Smooth muscle cell of the coronary artery (primary cell): ENCODE measurements at places on chromosomes 7 and 10. TPM values are rescaled to one million over a fixed set of nuclear protein-coding genes. Genes with fewer than 3 reads are reported as not detected.

ITPRID1 gene
- total RNA-seq, result not detected in 2 replicates

HOXA3 gene
- total RNA-seq, result not detected in 2 replicates

LIPF gene
- total RNA-seq, result not detected in 2 replicates

WIPF3 gene
- not detected in 2 replicates for total RNA-seq

EMX2 gene
- total RNA-seq, result 0.08 and 4.1 TPM in 2 replicates

SYT15B gene
- total RNA-seq, result 0.30 TPM in 1 of 2 replicates, not detected in the other

PAX4 gene
- total RNA-seq, result not detected in 2 replicates

PTPN12 gene
- total RNA-seq, result 16.5 and 20.1 TPM in 2 replicates

NODAL gene
- not detected in 2 replicates for total RNA-seq

PKD1L1 gene
- under 0.01 TPM in 2 replicates for total RNA-seq

LEP gene
- total RNA-seq, result 0.94 TPM in 1 of 2 replicates, not detected in the other

FGFBP3 gene
- total RNA-seq, result 0.23 TPM in 2 replicates

BNIP3 gene
- 51.7 and 87.6 TPM in 2 replicates for total RNA-seq

PLAC9 gene
- total RNA-seq, result 24.6 and 27.2 TPM in 2 replicates

LRRD1 gene
- total RNA-seq, result under 0.01 TPM in 1 of 2 replicates, not detected in the other

COL28A1 gene
- not detected in 2 replicates for total RNA-seq

ZNF239 gene
- total RNA-seq, result 3.7 and 6.9 TPM in 2 replicates

LRGUK gene
- 0.08 TPM in 1 of 2 replicates, not detected in the other for total RNA-seq

TIMM23B gene
- 13.1 and 19.3 TPM in 2 replicates for total RNA-seq

CFAP69 gene
- total RNA-seq, result 3.7 and 19.4 TPM in 2 replicates

CC2D2B gene
- total RNA-seq, result under 0.01 TPM in 1 of 2 replicates, not detected in the other

SEPTIN7 gene
- total RNA-seq, result 197 and 211 TPM in 2 replicates

SHH gene
- not detected in 2 replicates for total RNA-seq

GIMAP2 gene
- 0.60 and 4.7 TPM in 2 replicates for total RNA-seq

ZFAND2A gene
- 10.1 and 28.6 TPM in 2 replicates for total RNA-seq

ELMO1 gene
- 0.15 and 3.2 TPM in 2 replicates for total RNA-seq

BTAF1 gene
- total RNA-seq, result 36.5 and 39.2 TPM in 2 replicates
